ENCODE measurements at places on chromosomes 1 and 21.

GRCh38 chr1:178077917-178078316 lies 16.0 kb upstream of the RASAL2 start:
- DNase-seq, result no peak

- no peak for DNase-seq
These were observed 7.4 kb upstream of the MEX3A start for GRCh38 chr1:156089704-156090103.

DNA sequence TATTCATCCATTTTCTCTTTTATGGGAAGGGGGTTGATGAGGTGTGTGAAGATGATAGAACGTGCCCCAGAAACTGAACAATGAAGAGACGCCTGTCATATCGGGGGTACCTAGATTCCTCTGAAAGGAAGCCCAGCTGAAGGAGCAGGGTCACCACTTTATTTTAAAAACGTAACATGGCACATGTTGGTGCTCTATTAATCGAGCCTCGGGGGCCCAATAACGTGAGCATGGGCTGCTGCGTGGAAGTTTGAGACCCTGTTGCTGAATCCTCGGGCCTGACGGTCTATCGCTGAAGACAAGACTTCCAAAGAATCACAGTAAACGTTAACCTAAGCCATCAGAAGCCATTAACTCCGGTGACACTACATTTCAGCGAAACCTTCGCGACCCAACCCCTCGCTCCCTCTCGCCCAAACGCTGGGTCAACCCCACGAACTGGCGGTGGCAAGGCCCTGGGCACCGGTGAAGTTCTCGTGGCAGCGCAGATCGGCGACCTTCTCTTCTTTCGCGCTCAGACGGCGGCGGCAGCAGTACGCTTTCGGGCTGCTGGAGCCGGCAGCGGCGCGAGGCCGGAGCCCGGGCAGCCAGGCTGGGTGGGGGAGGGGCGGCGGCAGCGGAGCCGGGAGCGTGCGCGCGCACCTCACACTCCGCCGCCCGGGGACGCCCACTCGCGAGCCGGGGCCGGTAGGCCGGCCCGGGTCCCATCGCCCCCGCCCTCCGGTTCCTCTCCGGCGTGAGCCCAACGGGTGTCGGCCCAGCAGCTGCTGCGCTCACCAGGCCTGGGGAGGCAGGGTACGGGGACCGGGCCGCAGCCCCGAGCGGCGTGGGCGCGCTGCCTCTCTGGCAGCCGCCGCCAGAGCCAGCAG lies 838 bp upstream of the MAN1A2 start:
- peak; percentile 16 for DNase-seq

DNA sequence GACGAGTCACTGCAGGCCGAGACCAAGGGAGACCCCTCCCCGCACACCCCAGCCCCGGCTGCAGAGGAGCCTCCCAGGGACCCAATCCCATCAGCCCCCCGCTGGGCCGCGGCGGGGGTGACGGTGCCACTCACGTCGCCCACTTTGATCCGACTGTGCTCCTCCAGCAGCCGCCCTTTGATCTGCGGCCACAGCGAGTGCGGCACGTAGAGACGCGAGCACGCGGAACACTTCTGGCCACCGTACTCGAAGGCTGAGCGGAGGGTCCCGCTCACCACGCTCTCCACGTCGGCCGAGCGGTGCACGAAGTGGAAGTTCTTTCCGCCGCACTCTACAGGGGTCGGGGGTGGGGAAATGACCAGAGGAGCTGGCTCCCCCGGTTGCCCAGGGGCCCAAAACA lies 17.8 kb upstream of the TAS1R2 start:
- DNase-seq, result no peak

DNA sequence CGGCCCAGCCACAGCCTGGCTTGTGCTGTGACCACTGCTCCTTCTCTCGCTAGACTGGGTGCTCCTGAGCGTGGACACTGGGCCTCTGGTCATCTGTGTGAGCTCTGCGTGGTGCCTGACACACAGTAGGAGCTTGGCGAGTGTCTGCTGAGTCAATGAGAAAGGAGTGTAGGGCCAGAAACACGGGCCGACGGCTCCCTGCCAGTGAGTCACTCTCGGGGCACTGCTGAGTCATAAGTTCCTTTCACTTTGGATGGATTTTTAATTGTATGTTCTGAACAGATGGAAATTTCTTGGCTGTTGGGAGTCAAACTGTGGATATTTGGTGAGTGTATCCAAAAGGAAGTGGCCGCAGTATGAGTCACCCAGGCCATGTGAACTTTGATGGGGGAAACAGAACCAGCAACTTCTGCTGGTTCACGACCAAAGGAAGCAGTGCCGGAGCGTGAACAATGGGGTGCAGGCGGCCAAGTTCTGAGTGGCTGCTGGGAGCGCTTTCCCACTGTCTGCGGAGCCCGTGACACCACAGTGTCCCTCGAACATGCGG lies 41.0 kb upstream of the COL18A1 start:
- DNase-seq, result no peak

GRCh38 chr1:212162635-212163034 lies 122.6 kb upstream of the PPP2R5A start:
- no peak for DNase-seq
